Esophagus muscularis mucosa (tissue), 4 donors: ENCODE measurements at places on chromosomes 1 and 21. TPM values are rescaled to one million over a fixed set of nuclear protein-coding genes. Genes with fewer than 3 reads are reported as not detected.

DNA sequence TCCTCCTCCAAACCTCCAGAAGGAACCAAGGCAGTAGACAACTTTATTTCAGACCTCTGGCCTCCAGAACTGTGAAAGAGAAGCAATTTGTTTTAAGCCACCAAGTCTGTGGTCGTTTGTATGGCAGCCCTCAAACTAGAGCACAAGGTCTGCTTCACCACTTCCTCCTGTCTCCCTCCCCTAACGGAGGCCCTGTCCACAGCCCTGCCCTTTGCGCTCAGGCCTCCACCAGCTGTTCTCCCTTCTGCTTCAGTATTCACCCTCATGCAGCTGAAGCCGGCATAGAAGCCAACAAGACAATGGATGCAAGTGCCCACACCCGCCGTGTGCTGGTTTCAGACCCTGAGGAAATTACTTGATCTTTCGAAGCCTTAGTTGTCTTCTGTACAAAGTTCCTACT is 364.1 kb downstream of the HHAT start:
- DNase-seq: no peak
- H3K36me3 ChIP-seq: no peaks in the 10 kb centered on the region
- H3K27ac ChIP-seq: no peak overlapping the region
- no peaks in the 10 kb centered on the region for H3K4me1 ChIP-seq

DNA sequence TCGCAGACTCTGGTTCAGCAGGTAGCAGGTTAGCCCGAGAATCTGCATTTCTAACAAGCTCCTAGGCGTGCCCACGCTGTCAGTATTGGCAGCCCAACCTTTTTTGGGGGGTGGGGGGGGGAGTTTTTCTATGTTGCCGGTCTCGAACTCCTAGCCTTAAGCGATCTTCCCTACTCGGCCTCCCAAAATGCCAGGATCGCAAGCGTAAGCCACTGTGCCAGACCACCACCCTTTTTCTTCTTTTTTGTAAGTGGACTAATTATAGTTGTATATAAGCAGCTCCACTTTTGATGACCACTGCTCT is 480 bp upstream of the MIS18A start:
- H3K27me3 ChIP-seq: no peaks in the 10 kb centered on the region
- no peak for DNase-seq
- peaks cover 24% of the 10 kb centered on the region for H3K4me1 ChIP-seq
- H3K27ac ChIP-seq: peak overlapping the region; percentile 70

DNA sequence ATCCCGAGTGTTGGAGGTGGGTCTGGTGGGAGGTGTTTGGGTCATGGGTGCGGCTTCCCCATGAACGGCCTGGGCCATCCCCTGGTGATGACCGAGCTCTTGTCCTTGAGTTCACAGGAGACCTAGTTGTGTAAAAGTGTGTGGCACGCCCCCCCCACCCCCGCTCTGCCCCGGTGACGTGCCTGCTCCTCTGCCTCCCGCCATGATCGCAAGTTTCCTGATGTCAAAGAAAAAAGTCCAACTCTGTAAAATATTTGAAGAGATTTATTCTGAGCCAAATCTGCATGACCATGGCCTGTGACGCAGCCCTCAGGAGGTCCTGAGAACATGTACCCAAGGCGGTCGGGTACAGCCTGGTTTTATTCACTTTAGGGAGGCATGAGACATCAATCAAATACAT is 125.1 kb upstream of the COL6A1 start:
- no peak overlapping the region for H3K27ac ChIP-seq
- no peak for DNase-seq
- no peaks in the 10 kb centered on the region for H3K27me3 ChIP-seq
- H3K4me3 ChIP-seq: no peak overlapping the region

DNA sequence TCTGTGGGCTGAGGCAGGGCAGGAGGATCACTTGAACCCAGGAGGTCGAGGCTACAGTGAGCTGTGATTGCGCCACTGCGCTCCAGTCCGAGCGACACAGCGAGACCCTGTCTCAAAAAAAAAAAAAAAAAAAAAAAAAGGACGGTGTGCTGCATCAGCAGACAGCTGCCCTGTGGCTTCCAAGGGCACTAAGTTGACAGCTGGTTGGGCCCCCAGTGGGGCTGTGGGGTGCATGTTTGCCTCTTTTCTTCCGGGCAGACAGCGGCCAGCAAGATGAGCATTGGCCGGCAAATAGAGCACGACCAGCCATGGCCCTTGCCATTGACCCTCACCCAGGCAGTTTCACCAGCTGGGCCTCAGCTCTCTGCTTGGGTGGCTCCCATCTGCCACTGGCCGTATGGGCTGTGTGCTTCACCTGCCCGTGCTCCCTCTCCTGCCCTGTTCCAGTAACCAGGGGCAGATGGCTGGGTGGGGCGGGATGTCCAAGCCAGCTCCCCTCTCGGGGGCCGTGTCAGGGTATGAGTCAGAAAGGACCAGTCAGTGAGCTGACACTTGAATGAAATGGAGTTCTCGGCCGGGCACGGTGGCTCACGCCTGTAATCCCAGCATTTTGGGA is 12.3 kb upstream of the SLC25A34 start:
- DNase-seq: no peak
- no peak overlapping the region for H3K4me3 ChIP-seq
- no peak overlapping the region for H3K27ac ChIP-seq
- peaks cover 12% of the 10 kb centered on the region for H3K4me1 ChIP-seq

DNA sequence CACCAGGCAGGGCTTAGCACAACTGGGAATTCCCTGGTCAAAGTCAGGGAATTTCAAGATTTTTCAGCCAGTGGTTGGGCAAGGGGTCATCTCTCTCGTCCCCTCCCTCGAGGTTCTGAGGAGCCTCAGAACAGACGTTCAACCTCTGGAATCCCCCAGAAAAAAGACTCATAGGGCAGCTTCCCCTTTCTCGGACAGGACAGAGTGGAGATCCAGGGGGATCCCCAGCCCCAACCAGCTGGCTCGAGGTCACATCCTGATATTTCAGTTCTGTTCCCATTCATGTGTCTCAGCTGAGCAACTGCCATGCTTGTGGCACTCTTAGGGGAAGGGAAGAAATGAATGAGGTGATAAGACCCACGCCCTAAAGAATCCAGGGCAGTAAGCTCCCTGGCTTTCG is 4.9 kb upstream of the LAD1 start:
- DNase-seq: no peak
- H3K4me1 ChIP-seq: peaks cover 7% of the 10 kb centered on the region
- H3K27ac ChIP-seq: no peak overlapping the region
- peaks cover 18% of the 10 kb centered on the region for H3K27me3 ChIP-seq
- H3K36me3 ChIP-seq: no peaks in the 10 kb centered on the region

DNA sequence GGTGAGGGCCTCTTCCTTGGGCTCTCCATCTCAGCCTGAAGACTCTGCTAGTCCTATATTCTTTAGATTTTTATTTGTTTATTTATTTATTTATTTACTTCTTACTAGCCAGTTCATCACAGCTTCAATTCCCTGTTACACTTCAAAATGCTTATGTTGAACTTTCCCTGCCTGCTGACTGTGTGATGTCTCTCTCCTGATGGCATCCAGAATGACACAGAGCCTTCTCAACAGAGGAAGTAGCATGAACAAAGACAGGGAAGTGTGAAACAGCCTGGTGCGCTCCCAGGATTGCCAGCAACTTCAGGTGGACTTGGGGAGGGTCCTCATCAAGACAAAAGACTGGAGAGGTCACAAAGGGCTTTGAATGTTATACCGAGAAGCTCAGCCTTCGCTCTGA is 4.3 kb upstream of the IPO13 start:
- no peaks in the 10 kb centered on the region for H3K36me3 ChIP-seq
- no peak overlapping the region for H3K4me3 ChIP-seq
- no peak for DNase-seq
- peaks cover 28% of the 10 kb centered on the region for H3K4me1 ChIP-seq
- H3K27me3 ChIP-seq: no peaks in the 10 kb centered on the region

- H3K4me3 ChIP-seq: no peak overlapping the region
- no peaks in the 10 kb centered on the region for H3K36me3 ChIP-seq
- no peak for DNase-seq
- H3K27me3 ChIP-seq: no peaks in the 10 kb centered on the region
- peaks cover 15% of the 10 kb centered on the region for H3K4me1 ChIP-seq
These were observed 75.0 kb upstream of the COX20 start for GRCh38 chr1:244760471-244760870.

DNA sequence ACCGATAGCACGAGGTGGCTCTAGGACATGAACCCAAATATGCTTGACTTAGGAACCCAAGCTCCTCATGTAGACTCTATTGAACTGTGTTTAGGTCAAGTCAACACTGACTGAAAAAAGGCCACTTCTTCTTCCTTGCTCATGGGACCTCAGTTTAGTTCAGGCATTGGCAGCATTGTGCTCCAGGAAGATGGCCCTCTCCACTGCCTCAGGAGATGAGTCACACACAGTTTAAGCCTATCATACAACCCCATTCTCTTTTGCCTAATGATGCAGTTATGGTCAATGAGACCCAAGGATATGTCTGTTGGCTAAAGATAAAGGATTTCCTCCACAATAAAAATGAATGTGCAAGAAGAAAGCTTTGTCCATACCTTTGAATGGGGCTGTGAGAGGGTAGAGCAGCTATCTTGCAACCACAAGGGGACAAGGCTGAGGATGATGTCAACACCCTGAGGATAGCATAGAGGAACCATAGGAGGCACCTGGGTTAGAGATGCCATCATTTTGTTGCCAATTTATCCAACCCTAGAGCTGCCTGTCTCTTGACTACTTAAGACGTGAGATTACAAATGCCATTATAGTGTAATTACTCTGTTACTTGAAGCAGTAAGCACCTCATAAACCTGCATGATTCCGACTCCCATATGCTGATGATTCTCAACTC is 3.0 kb upstream of the TRIM63 start:
- H3K4me3 ChIP-seq: no peak overlapping the region
- H3K27ac ChIP-seq: no peak overlapping the region
- H3K27me3 ChIP-seq: peaks cover 63% of the 10 kb centered on the region
- H3K4me1 ChIP-seq: no peaks in the 10 kb centered on the region
- H3K36me3 ChIP-seq: no peaks in the 10 kb centered on the region
- no peak for DNase-seq

DNA sequence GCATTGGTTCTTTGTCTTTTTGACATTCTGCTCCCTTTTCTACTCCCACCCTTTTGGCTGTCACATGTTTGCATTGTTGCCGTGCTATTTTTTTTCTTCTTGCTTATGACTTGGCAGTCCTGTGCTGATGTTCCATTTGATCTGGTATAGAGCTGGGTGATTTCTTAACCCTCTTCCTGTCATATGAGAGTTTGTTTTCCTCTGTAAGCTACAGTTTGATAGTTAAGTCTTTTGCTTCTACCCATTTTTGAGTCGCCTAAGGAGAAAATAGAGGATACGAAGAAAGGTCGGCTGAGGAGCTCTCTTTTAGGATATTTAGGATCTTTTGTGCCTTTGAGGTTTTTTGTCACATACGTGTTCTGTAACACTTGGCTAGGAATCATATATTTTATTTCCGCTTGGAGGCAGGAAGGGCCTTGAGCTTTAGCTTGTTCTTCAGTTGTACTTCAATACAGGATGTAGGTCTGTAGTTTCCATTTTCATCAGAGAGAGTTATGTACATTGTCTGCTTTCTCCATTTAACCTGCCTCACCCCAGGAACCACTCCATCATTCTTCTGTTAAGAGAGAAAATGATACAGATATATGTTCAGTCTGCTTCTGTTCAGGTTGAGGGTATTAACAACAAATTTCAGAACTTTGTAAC is 150.7 kb downstream of the BACH1 start:
- no peaks in the 10 kb centered on the region for H3K27me3 ChIP-seq
- DNase-seq: no peak
- no peaks in the 10 kb centered on the region for H3K4me1 ChIP-seq

DNA sequence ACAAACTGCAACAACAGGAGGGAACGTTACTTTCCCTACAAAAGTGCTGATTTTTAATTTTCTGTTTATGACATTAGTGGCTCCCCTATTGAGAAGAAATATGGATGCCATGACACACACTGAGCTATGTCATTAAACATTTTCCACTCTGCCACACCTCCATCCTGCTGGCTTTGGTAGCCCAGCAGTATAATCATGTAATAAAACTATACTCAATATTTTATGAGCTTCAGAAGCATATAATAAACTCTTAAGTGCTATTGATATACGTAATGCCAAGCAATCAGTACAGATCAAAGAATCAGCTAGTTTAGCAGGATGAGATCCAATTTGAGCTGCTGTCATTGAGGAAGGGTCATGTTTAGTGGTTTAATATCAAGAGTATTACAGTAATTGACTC is 141.3 kb upstream of the LRRC7 start:
- H3K4me1 ChIP-seq: no peaks in the 10 kb centered on the region
- no peak overlapping the region for H3K27ac ChIP-seq
- no peaks in the 10 kb centered on the region for H3K27me3 ChIP-seq
- H3K4me3 ChIP-seq: no peak overlapping the region
- no peaks in the 10 kb centered on the region for H3K36me3 ChIP-seq

DNA sequence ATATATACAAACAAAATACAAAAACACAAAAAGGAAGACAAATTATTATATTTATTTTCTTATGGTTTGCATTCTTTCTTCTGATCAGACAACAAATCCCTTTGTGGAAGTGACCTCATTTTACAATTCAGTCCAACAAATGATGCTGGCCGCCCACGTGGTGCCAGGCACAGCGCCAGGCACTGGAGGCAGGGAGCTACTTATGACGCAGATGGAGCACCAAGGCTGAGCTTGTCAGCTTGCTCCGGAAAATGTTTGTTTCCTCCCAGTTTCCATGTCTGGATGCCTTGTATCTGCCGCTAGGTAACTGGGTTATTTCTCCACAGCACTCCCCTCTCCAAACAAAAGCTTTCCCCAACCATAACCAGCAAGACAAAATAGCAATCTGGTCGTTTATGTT is 30.7 kb upstream of the CD34 start:
- no peak for DNase-seq
- H3K27ac ChIP-seq: peak overlapping the region; percentile 62
- H3K4me3 ChIP-seq: no peak overlapping the region
- H3K4me1 ChIP-seq: no peaks in the 10 kb centered on the region
- H3K27me3 ChIP-seq: no peaks in the 10 kb centered on the region

DNA sequence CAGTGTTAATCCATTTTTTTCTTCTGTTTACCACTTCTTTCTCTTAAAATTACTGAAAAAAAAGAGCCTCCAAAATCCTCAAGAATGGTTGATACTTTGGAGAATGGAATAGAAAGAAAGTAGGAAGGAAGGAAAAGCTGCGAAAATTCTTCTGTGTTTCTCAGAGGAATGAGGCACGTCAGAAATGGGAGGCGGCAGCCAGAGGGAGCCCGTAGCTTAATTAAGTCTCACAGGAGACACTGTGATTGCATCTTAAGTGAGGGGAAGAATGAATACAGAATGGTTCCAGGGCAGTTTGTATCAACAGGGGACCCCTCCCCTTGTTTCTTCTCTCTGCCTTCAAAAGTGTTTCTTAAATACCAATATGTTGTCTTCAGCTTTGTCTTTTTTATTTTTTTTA is 1099.5 kb downstream of the PLA2G4A start:
- H3K27ac ChIP-seq: no peak overlapping the region
- H3K4me3 ChIP-seq: no peak overlapping the region
- no peak for DNase-seq
- no peaks in the 10 kb centered on the region for H3K4me1 ChIP-seq
- H3K36me3 ChIP-seq: no peaks in the 10 kb centered on the region

GRCh38 chr1:198622001-198622400 is 16.8 kb upstream of the PTPRC start:
- no peak for DNase-seq
- H3K4me3 ChIP-seq: no peak overlapping the region
- H3K4me1 ChIP-seq: no peaks in the 10 kb centered on the region
- H3K27ac ChIP-seq: no peak overlapping the region

CYP4Z1 gene
- total RNA-seq: 1.4 TPM

DCDC2B gene
- not detected for total RNA-seq

S100A8 gene
- total RNA-seq: 9.9 TPM

SEMA4A gene
- 1.9 TPM for total RNA-seq

PROX1 gene
- 5.3 TPM for total RNA-seq

SYDE2 gene
- total RNA-seq: 75.5 TPM

DHRS3 gene
- total RNA-seq: 224 TPM

PDZK1IP1 gene
- total RNA-seq: not detected

SLAMF9 gene
- not detected for total RNA-seq
